ENCODE measurements at places on chromosomes 3 and 15.

GRCh38 chr3:141405591-141405990, 37.3 kb downstream of the ZBTB38 start:
- DNase-seq, result no peak

- no peak for DNase-seq
These were observed 16.6 kb downstream of the LRRC2 start for GRCh38 chr3:46549408-46549904.

DNA sequence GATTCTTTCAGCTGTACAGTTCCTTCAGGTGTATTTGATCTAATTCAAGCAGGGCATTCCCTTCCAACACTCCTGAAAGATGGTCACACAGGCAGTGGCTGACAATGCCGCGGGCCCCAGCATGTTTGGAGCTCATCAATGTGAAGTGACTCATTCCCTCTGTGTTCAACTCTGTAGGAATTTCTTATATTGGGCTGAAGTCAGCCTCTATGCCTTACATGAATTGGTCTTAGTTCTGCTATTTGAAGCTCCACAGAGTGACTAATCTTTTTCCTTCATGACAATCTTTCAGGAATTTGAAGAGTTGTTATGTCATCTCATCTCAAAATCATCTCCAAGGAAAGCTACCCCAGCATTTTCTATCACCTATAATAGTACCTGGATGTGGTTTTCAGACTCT, 142.5 kb upstream of the C2CD4B start:
- peak; percentile 33 for DNase-seq

DNA sequence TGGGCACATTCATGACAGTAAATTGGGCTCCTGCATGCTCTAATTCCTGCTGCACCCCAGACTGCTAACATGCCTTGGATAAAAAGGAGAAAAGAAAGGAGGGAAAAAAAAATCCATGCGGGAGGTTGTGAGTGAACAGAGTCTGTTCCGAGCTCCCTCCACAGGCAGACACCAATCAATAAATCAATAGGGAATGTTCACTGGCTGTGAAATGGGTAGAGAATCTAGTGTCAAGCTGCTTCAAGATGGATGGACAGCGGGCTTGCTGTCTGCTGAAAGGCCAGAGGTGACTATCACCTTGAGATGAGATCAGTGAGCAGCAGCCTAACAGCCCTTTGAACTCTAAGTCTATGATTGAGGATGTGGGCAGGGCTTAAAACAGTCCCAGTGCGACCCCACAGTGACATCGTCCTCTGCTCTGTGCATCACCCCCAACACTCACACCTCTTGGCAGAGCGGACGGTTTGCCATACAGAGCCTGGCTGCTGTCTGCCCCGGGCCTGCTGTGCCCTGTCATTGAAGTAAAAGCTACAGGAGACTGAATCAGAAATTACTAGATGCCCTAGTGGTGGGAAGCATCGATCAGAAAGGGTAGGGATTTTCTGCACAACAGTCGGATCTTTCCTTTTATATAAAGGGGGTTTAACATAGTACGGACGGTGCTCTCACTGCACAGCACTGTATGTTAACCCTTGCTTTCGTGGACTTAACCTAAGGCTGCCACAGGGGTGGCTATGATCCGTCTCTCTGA, 247.9 kb upstream of the ONECUT1 start:
- DNase-seq, result no peak

GRCh38 chr3:141227752-141228151, 3.9 kb upstream of the PXYLP1 start:
- no peak for DNase-seq

DNA sequence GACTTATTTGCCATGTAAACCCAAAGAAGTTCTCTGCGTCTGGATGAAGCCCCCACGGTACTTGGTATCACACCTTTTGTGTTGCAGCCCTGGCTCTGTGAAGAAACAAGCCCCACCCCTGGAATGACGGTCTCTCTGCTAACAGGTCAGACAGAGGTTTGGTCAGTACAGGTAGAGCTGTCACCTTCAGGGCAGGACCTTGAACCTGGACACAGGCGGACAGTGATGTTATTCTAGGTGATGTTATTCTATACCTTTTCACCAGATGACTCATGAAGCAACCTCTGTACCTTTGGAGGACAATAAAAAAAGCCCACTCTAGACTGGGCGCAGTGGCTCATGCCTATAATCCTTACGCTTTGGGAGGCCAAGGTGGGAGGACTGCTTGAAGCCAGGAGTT, 11.0 kb upstream of the GMPPB start:
- DNase-seq, result no peak

DNA sequence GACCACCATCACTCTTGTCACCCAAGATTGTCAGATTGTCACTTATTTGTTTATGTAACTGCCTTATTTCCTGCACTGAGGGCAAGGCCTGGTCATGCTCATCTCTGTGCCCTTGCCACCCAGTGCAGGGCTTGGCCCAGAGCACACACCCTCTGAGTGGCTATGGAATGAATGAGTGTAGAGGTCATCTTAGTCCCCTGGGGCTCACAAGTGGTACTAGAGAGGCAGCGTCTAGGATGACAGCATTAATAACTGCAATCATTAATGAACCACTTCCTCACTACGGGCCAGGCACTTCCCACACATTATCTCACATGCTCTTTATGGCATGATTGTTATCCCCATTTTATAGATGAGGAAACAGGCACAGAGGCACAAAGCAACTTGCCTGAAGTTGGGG, 117.0 kb downstream of the SMAD6 start:
- DNase-seq, result no peak

DNA sequence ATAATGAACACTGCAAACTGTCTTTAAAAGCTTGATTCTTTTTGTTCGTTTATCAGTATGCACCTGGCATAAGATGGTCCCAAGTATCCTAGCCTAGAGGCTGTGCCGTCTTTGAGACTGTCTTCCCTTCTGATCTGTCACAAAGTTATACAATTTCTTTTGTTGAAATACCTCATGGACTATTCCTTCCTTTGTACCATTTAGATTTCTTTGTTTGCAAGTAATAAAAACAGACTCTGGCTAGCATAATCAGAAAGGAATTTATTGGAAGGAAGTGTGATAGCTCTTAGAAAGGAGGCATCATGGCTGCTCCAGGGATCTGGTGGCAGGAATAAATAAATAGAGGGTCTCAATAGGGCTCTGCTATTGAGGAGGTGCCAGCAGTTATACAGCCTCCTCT, 280.4 kb downstream of the SLC9A9 start:
- DNase-seq, result no peak

DNA sequence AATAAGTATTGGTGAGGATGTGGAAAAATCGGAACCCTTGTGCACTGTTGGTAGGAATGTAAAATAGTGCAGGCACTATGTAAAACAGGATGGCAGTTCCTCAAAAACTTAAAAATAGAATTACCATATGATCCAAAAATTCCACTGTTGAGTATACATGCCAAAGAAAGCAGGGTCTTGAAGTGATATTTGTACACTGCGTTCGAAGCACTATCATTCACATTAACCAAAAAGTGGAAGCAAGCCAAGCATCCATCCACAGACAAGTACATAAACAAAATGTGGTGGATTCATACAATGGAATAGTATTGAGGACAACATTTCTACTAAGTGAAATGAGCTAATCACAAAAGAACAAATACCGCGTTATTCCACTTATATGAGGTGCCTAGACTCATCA, 200.7 kb downstream of the TJP1 start:
- DNase-seq, result no peak

DNA sequence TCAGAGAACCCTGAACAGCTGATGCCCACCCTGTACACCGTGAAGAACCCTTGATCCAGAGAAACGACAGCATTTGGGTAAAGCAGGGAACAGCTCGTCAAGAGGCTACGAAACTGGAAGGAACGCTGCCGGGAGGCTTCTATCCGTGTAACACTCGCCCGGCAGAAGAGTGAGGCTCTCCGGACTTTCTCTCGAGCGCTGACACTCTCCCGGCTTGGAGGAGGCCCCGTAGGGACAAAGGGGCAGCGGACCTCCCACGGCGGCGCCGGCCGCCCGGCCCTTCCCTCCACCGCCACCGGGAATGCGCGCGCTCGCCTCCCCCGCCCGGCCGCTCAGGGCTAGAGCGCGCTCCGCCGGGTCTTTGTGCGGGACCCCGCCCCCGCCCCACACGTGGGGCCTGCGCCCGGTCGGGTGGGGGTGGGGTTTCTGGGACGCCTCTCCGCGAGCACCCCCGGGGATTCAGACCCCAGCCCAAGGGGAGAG, 1.7 kb downstream of the HYAL2 start:
- DNase-seq, result peak; percentile 53

- no peak for DNase-seq
These were observed 119.1 kb upstream of the TMC3 start for GRCh38 chr15:81492969-81493645.

- DNase-seq, result no peak
These were observed 55.4 kb downstream of the TMCC1 start for GRCh38 chr3:129838086-129838485.

DNA sequence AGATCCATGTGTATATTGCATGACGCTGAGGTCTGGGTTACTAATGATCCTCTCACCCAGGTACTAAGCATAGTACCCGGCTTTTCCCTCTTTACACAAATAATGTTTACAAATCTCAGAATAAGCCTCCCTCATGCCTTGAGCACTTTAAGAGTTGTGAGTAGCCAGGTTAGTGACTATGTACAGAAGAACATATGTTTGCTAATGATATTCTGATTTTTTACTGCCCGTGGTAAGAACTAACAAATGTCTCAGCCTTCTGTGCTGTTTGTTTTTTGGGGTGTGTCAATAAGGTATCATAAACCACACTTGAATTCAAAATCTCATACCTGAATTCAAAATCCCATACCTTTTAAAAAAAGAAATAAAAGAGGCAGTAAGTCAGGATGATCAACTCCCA, 59.5 kb downstream of the ABCC5 start:
- no peak for DNase-seq

Measured in kidney glomerular epithelial cell (primary cell).